ENCODE measurements at places on chromosomes 2 and 18.

DNA sequence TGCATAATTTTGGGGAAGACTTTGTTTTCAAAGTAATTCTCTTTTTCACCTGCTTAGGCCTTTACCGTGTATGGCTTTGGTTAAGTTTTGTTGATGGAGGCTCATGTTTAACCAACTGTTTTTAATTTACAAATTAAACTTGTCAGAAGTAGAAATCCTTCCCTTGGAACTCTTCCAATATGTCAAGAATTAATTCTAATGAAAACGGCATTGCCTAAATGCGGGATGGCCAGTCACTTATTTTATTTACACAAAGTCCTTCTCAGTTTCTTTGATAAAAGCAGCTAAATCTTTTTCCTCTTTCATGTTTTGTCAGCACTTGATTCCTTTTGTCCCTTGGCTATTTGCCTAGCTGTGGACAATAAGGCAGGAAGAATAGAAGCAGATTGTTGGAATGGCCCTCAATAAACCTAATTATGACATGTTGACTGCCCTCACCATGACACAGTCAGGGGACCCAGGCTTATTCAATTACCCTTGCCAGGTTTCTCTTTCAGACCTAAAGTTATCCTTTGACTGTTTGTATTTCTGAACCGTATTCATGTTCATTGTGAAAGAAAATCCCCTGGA, 26.3 kb downstream of the PAX3 start:
- DNase-seq = no peak

DNA sequence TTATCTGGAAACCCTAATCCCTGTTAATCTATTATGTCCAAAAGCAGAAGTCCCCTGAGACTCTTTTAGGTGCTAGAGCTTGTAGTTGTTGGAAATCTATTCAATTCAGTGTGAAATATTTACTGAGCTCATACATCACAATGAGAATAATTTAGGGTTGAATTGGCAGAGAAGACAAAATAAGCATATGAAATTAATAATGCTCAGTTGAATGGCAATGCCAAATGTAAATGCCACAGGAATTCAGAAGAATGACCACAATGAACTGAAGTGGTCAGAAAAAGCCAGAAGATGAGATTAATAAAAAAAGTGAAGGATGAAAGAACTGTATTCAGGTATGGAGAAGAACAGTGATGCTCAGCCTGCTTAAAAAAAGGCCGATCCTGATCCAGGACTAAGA, 8.0 kb upstream of the STAT4 start:
- DNase-seq = no peak

DNA sequence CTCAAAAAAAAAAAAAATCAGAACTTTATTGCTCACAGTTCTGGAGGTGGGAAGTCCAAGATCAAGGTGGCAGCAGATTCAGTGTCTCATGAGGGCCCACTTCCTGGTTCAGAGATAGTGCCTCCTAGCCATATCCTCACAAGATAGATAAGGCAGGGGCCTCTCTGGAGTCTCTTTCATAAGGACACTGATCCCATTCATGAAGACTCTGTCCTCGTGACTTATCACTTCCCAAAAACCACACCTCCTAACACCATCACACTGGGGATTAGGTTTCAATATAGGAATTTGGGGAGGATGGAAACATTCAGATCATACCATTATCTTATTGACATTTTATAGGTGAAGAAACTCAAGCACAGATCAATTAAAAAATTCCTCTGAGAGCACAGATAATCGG, 61.1 kb downstream of the PDCL3 start:
- DNase-seq = no peak

DNA sequence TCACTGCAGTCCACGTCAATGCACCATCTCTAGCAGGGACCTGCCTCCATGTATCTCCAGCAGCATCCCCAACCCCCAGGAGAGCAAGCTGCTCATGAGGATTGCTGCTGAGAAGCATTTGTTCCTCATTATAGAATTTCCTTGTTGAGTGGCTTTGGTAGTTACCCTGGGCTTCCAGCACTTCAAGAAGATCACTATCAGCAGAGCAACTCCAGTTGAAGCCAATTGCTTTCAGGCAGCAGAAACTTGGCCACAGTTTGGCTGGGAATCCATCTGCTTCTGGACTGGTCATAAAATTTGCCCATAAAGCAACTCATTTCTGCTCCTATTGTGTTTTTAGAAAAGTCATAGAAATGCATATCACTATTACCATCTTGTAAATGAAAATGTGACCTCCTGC, 17.4 kb downstream of the TRPM8 start:
- DNase-seq = no peak

DNA sequence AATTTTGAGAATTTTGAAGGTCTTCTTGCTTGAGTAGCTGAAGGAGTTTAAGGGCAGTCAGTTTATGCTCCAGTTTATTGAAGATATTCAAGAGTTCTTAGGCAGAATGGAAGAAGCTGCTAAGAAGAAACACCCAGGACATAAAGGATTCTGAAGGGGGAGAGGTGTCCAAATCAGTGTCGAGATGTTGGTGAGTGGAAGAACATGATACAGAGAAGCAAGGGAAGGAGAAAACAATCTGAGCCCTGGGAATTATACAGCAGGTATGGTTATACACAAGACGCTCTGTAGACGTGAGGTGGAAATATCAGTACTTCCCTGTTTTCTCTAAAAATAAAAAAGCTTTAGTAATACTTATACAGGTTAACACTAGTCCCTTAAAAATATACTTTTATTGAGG, 60.1 kb downstream of the CLIP4 start:
- no peak for DNase-seq

GRCh38 chr2:23420840-23421476, 36.0 kb downstream of the KLHL29 start:
- DNase-seq = no peak

All from K562 (cell line).